ENCODE measurements at places on chromosomes 6 and 20.
A peak's percentile ranks its signal among the peaks of the same experiment; 100 is the strongest.

- H3K4me1 ChIP-seq = peaks cover 2% of the 10 kb centered on the region
- peaks cover 4% of the 10 kb centered on the region for H3K36me3 ChIP-seq
- H3K27ac ChIP-seq = no peak overlapping the region
- no peak for DNase-seq
- H3K4me3 ChIP-seq = no peak overlapping the region
Measured at GRCh38 chr6:38134704-38135088, 315.2 kb downstream of the ZFAND3 start.

GRCh38 chr6:52746213-52746612, 17.1 kb downstream of the GSTA2 start:
- H3K27ac ChIP-seq = no peak overlapping the region
- no peaks in the 10 kb centered on the region for H3K36me3 ChIP-seq
- no peak overlapping the region for H3K4me3 ChIP-seq
- no peaks in the 10 kb centered on the region for H3K4me1 ChIP-seq

DNA sequence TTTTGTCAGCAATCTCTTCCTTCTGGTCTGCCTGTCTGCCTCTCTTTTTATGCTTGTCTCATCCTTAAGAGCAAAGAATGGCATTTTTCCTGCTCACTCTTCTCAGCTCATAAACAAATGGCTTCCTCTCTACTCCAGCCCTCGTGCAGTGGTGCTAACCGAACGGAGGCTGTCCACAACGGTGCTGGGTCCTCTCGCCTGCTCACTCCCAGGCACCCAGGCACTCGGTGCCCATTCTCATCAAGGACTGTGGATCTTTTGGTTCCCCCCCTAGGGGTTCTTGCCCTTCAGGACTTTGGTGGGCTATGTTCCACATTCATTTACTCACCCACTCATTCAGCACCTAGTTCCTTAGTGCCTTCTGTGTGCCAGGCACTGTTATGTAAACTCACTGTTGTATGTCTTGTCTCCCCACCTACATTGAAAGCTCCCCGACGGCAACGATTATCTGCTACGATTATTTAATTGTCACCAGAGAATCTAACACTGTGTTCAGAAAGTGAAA, 113.9 kb downstream of the FYN start:
- H3K4me3 ChIP-seq = no peak overlapping the region
- no peak overlapping the region for H3K27ac ChIP-seq
- no peaks in the 10 kb centered on the region for H3K27me3 ChIP-seq
- no peaks in the 10 kb centered on the region for H3K36me3 ChIP-seq
- no peaks in the 10 kb centered on the region for H3K4me1 ChIP-seq

- peaks cover 35% of the 10 kb centered on the region for H3K36me3 ChIP-seq
- H3K27me3 ChIP-seq = no peaks in the 10 kb centered on the region
- no peaks in the 10 kb centered on the region for H3K4me1 ChIP-seq
- DNase-seq = no peak
- no peak overlapping the region for H3K4me3 ChIP-seq
- H3K27ac ChIP-seq = no peak overlapping the region
Measured at GRCh38 chr20:3262566-3262965, 23.6 kb upstream of the SLC4A11 start.

GRCh38 chr6:70375882-70376281, 37.4 kb upstream of the FAM135A start:
- H3K4me1 ChIP-seq = peaks cover 16% of the 10 kb centered on the region
- H3K36me3 ChIP-seq = no peaks in the 10 kb centered on the region
- no peak overlapping the region for H3K4me3 ChIP-seq
- peaks cover 2% of the 10 kb centered on the region for H3K27me3 ChIP-seq

- no peaks in the 10 kb centered on the region for H3K36me3 ChIP-seq
- DNase-seq = no peak
- H3K27ac ChIP-seq = no peak overlapping the region
- no peak overlapping the region for H3K4me3 ChIP-seq
Measured at GRCh38 chr6:14118446-14118845, 874 bp downstream of the CD83 start.

DNA sequence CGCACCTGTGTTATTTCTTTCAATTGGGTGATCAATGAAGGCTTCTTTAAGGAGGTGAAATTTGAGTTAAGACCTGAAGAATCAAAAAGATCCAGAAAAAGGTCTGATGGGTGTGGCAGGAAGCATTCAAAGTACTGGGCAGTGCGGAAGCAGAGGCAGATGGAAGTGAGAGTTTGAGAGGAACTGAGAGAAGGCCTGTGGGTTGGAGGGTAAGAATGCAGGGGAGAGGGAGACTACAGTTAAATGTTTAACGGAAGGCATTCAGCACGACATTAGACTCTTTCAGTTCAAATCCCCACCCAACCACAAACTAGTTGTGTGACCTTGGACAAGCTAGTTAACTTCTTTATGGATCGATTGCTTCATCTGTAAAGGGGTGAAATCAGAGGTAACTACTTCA, 50.5 kb upstream of the GCM1 start:
- no peak overlapping the region for H3K27ac ChIP-seq
- H3K4me3 ChIP-seq = no peak overlapping the region
- no peaks in the 10 kb centered on the region for H3K36me3 ChIP-seq
- H3K4me1 ChIP-seq = no peaks in the 10 kb centered on the region

- DNase-seq = no peak
- no peak overlapping the region for H3K27ac ChIP-seq
- H3K27me3 ChIP-seq = no peaks in the 10 kb centered on the region
- H3K4me1 ChIP-seq = peaks cover 28% of the 10 kb centered on the region
- no peak overlapping the region for H3K4me3 ChIP-seq
Measured at GRCh38 chr20:23370873-23371272, 8.9 kb downstream of the GZF1 start.

- no peaks in the 10 kb centered on the region for H3K27me3 ChIP-seq
- no peak for DNase-seq
- H3K27ac ChIP-seq = no peak overlapping the region
- H3K36me3 ChIP-seq = no peaks in the 10 kb centered on the region
- no peaks in the 10 kb centered on the region for H3K4me1 ChIP-seq
Measured at GRCh38 chr6:19635728-19636127, 201.4 kb upstream of the ID4 start.

DNA sequence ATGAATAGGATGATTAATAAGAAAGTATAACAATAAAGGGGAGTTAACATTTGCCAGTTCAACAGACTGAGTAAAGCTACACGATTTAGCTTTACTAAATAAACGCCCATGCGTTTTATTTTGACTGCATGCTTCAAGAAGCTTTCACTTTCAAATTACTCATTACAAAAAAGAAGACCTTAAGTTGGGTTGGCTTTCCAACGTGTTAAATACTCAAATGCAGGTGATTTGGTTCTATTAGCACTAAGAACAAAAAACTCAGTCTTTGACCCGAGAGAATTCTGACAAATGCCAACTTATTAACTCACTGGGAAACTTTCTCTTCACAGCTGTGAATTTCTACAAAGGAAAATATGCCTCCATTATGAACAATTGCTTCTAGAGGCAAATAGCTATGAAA, 24.8 kb downstream of the RNF146 start:
- no peaks in the 10 kb centered on the region for H3K4me1 ChIP-seq
- H3K4me3 ChIP-seq = no peak overlapping the region
- H3K27ac ChIP-seq = no peak overlapping the region
- peaks cover 47% of the 10 kb centered on the region for H3K36me3 ChIP-seq

DNA sequence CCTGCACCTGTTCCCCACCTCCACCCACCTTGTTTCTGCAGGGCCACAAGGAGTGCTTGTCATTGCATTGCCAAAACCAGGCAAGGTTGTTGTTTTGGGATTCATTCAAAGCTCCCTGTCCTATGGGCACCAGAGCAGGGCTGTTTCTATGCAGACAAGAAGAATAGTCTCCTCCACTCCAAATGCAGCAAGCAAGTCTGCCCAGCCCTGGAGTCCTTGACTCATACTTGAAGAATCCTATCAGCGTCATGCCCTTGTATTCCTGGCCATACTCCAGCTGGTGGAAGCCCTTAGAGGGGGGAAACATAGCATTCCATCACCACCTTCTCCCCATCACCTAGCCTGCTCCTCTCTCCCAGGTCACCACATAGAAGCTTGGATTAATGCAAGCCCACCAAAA, 145.3 kb upstream of the ECI2 start:
- peak; percentile 80 for DNase-seq
- peak overlapping the region; percentile 68 for H3K27ac ChIP-seq
- H3K4me1 ChIP-seq = peaks cover 15% of the 10 kb centered on the region
- H3K27me3 ChIP-seq = no peaks in the 10 kb centered on the region
- no peaks in the 10 kb centered on the region for H3K36me3 ChIP-seq

DNA sequence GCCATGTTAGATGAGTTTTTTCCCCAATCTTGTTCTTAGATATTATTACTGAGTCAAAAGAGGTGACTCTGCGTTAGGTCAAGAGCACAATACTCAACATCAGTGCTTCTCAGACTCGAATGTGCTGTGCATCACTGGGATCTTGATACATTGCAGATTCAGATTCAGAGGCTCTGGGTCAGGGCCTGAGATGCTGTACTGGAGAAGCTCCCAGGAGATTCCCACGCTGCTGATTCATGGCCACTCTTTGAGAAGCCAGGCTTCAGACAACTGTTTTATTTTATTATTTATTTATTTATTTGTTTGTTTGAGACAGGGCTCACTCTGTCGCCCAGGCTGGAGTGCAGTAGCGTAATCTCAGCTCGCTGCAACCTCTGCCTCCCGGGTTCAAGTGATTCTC, 41.4 kb upstream of the ARID1B start:
- no peak for DNase-seq
- peaks cover 4% of the 10 kb centered on the region for H3K4me1 ChIP-seq
- H3K27me3 ChIP-seq = no peaks in the 10 kb centered on the region

DNA sequence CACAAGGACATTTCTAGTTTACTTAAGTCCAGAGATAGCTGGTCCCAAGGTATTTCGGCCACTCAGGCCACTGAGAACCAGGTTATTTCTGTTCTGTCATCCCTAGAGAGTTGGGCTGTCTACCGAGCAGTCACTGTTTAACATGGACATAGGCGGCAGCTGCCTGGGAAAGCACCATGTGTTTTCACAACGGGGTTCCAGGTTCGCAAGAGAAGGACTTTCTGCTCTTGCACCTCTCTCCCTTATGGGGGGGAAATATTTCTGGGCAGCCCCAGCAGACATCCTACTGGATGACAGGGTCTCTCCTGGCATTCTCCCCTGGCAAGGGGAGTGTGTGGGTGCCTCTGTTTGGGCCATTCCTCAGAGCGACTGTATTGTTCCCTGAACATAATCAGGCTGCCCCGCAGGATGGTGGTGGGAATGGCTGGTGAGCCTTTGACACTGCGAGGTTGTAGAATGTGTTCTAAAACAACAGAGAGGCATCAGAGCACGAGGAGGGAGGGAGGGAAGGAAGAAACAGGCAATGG, 64.4 kb upstream of the DUSP22 start:
- no peak overlapping the region for H3K27ac ChIP-seq
- H3K4me3 ChIP-seq = no peak overlapping the region
- DNase-seq = no peak
- H3K27me3 ChIP-seq = no peaks in the 10 kb centered on the region
- peaks cover 19% of the 10 kb centered on the region for H3K4me1 ChIP-seq

DNA sequence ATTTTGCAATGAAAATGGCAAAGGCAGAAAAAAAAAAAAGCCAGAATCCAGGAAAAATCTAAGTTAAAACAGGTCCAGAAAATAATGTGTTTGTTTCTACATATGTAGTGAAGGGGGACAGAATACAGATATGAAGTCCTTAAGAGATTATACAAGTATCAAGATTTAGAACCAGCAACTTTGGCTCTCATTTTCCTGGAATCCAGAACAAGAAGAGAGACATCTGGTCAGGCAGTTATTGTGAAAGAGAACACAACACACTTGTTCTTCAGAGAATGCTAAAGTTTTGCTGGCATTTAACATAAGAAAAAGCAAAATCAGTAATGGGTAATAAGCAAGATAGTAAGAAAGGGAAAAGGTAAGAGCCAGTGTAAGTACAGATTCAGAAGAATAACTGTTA, 21.1 kb downstream of the BAG2 start:
- no peak overlapping the region for H3K4me3 ChIP-seq
- peaks cover 82% of the 10 kb centered on the region for H3K36me3 ChIP-seq
- H3K4me1 ChIP-seq = no peaks in the 10 kb centered on the region
- no peak for DNase-seq
- H3K27ac ChIP-seq = no peak overlapping the region

GRCh38 chr20:33789858-33790182, 21.3 kb upstream of the CHMP4B start:
- no peak overlapping the region for H3K4me3 ChIP-seq
- H3K27ac ChIP-seq = peak overlapping the region; percentile 71
- no peaks in the 10 kb centered on the region for H3K27me3 ChIP-seq
- DNase-seq = no peak
- H3K36me3 ChIP-seq = no peaks in the 10 kb centered on the region
- peaks cover 15% of the 10 kb centered on the region for H3K4me1 ChIP-seq

GRCh38 chr20:219290-220115, 7.6 kb upstream of the DEFB129 start:
- H3K36me3 ChIP-seq = no peaks in the 10 kb centered on the region
- DNase-seq = no peak
- no peak overlapping the region for H3K4me3 ChIP-seq

DNA sequence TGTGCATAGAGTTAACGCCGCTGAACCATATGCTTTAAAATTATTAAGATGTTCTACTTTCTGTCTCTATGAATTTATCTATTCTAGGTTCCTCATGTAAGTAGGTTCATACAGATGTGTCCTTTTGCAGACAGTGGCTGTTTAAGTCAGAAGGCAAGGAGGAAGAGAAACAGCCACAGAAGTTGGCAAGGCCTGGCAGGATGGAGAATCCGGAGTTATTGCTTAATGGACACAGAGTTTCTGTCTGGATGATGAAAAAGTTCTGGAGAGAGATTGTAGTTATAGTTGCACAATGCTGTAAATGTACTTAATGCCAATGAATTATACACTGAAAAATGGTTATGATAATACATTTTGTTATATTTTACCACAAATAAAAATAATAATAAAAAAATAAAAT, 283.6 kb upstream of the CNR1 start:
- DNase-seq = no peak
- no peaks in the 10 kb centered on the region for H3K27me3 ChIP-seq
- no peak overlapping the region for H3K4me3 ChIP-seq
- H3K4me1 ChIP-seq = no peaks in the 10 kb centered on the region
- H3K36me3 ChIP-seq = no peaks in the 10 kb centered on the region

DNA sequence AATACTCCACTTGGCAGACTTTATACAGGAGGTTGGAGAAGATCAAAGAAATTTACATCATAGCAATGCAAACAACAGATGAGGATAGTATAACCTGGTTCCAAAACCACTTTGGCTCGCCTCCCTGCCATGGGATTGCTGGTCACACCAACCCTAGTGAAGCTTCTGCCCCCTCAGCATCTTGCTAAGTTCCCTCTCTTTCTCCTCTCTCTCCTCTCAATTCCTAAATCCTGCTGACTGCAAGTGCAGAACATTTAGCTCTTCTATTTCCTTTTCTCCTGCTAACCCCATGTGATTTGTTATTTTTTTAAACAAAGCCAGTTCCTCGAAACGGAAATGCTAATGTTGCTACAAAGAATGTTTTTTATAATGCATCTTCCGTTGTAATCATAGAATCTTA, 50.3 kb upstream of the LY86 start:
- H3K36me3 ChIP-seq = no peaks in the 10 kb centered on the region
- no peak overlapping the region for H3K27ac ChIP-seq

- no peak overlapping the region for H3K27ac ChIP-seq
- H3K4me3 ChIP-seq = no peak overlapping the region
- no peaks in the 10 kb centered on the region for H3K4me1 ChIP-seq
- DNase-seq = no peak
Measured at GRCh38 chr6:54193560-54193959, 82.3 kb downstream of the MLIP start.

Measured in RWPE2 (cell line).